ENCODE measurements at places on chromosomes 2 and 18. TPM values are rescaled to one million over a fixed set of nuclear protein-coding genes. Genes with fewer than 3 reads are reported as not detected.

LYPD6 gene
- total RNA-seq, result 1.3 TPM

MEIS1 gene
- total RNA-seq, result 0.76 TPM

KYNU gene
- not detected for total RNA-seq

SCN9A gene
- 0.96 TPM for total RNA-seq

CHST9 gene
- total RNA-seq, result not detected

ACMSD gene
- total RNA-seq, result not detected

MSH2 gene
- 28.5 TPM for total RNA-seq

EMX1 gene
- total RNA-seq, result not detected

Data from vein endothelial cell (primary cell).